Stimulated activated CD8-positive, alpha-beta memory T cell treated with anti-CD3 and anti-CD28 coated beads, Interleukin-7, amount 100 ng/mL, for 4 hours (primary cell): ENCODE measurements at places on chromosomes 4 and X.

GRCh38 chrX:41043674-41044345 is 41.4 kb upstream of the USP9X start:
- DNase-seq: no peak

DNA sequence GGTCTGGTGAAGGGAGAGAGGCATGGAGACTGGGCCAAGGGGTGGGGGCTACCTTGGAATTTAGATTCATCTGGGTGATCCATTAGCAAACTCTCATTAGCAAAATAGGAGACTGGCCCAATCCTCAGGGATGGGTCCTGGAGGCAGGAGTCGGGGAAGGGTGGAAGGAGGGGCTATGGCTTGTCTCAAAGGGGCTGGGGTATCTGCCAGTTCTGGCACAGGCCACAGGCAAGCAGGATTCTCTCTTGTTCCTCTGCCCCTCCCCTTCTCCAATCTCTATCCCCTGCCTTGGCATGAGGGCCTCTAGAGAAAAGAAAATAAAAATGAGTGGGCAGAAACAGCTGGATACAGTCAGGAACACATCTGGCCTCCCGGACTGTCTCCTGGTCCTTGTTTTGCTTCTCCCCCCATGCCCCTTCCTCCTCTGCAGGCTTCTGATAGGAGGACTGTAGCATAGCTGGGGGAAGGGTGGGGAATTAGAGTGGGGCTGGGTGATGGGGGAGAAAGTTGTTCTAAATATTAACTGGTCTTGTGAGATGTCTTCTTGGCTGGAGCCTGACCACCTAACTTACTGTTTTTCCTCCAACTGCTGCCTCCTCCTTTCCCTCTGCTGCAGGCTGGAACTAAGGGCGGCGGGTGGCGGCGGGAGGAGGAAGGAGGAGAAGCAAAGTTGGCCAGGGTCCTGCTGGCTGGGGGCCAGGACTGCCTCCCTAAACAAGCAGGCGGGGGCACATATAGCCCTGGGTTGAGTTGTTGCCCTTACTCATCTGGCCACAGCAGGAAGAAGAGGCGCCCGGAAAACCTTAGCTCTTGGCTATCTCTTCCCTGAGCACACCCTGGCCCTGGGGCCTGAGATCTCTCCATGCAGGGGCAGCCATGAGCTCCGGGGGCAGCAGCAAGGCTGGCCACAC is 53.3 kb upstream of the LAS1L start:
- no peak for DNase-seq

GRCh38 chr4:153535772-153536513 is 69.8 kb downstream of the TMEM131L start:
- no peak for DNase-seq

DNA sequence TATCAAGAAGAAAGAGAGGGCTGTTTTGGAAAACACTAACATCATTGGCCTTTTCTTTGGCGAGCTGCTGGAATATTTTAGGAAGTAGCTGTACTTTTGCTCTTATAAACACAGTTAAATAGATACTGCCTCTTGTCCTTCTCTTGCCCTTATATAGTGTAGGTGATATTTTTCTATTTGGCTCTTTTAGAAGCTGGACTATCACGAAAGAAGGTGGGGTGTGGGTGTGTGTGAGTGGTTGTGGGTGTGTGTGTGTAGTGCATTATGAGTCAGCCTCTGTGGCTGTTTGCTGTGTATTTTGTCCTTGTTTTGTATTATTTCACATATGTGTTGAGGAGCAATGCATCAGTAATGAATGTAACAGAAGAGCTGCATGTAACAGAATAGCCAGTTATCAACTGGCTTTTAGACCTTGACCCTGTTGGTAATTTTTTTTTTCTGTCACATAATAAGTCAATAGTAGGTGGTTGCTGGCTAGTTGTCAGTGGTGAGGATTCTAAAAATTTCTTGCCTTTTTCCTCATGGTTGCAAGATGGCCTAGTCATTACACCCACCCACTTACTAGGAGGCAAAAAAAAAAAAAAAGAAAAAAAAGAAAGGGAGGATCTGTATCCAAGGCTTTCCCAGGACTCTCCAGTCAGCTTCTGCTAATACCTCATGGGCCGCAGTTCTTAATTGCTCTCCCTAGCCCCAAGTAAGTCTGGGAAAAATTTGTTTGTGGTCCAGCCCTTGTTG is 23.8 kb downstream of the ARHGAP10 start:
- DNase-seq: no peak

- DNase-seq: no peak
Observed at GRCh38 chrX:115719171-115719570, 158.2 kb downstream of the PLS3 start.
